ENCODE measurements at places on chromosomes 1 and 21.

DNA sequence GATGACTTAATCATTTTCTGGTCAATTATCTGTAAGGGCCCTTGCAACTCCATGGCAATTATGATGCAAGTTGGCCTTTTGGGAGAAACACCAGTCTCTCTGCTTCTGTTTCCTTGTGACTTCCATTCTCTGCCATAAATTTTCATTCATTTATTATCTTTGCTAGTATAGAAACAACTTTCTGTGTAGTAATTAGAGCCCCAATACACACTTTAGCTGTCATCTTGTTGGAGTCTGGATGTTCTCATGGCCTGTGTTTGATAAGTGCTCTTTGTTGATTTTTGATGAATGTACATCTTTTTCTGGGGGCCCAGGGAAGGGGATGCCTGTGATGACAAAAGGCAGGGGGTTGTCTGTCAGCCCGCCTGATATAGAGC lies 22.4 kb downstream of the PROX1 start:
- DNase-seq = no peak

- DNase-seq = no peak
Measured at GRCh38 chr1:10687782-10688408, 108.6 kb downstream of the CASZ1 start.

GRCh38 chr1:23864801-23865542 lies 3.1 kb downstream of the FUCA1 start:
- DNase-seq = no peak

- DNase-seq = no peak
Measured at GRCh38 chr1:154741741-154742495, 128.2 kb downstream of the KCNN3 start.

- DNase-seq = no peak
Measured at GRCh38 chr1:98072047-98072446, 151.2 kb upstream of the DPYD start.

DNA sequence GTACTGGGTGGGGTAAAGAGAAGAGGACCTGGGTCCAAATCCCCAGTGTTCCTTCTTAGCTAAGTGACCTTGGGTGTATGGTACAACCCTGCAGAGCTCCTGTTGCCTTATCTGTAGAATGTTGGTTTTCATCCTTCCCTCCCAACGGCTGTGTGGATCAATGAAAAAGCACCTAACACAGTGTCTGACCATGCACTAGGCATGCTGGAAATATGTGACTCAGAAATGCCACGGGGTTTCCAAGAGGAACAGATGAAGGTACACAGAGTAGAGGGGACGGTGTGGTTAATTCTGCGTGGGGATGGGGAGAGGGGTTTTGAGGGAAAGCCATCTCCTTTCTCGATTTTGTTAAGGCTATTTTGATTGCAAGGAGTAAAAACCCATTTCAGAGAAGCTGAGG lies 8.6 kb downstream of the NIPAL3 start:
- no peak for DNase-seq

Data from iris pigment epithelial cell (primary cell).